MCF 10A (cell line): ENCODE measurements at places on chromosomes 7 and 10.

- peak; percentile 83 for DNase-seq
Observed at GRCh38 chr7:100865938-100866728, 1.1 kb upstream of the TRIP6 start.

DNA sequence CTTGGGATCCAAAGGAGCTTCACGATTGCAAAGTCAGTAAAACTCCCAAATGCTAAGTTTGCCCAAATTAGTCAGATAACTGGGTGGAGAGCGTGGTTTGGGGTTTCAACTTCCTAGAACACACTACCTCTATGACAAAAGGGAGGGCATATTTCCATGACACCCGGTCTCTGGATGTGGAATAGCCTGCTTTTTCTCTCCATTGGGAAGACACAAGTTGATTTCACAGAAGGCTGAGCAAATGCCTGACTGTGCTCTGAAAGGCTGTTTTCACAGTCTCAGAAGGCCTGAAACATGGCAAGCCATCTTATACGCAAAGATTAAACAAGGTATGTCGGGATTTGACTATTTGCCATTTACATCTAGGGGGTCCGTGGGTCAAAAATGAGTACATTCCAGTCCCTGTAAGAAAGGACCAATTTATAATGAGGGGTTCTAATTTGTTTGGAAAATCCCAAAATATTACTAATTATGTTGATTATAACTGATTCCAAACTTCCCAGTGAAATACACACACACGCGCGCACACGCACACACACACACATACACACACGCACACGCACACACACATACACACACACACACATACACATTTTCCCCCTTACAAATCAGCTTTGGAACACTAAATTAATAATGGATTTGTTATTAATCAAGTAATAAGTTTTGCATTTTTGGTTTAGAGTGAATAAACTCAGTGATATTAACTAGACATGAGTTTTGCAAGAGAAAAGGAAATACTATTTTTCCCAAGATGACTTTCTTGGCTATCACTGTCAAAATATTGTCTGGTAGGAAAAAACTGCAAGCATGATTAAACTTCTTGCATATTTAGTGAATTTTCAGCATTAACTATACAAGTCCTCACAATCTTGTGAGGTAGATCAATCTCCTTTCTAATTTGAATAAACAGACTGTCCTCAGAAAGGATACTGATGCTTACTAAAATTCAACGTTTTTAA is 105.0 kb downstream of the PRTFDC1 start:
- DNase-seq = no peak

DNA sequence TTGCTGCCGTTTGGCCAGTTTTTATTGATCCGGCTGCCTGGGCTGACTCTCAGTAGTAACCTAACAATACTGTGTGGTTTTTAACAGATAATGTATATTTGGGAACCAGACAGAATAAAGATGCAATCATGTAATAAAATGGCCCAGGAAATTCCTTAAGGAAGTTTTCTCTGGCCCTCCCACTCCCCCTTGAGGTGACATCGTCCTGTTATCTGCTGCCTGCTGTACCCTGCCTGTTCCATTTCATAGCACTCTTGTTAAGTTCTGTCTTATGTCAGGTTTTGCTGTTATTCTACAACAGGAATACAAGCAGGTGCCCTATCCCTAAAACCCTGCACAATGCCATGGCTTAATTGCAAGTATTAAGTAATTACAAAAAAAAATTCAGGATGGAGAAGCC is 12.5 kb downstream of the ITGB8 start:
- DNase-seq = no peak

DNA sequence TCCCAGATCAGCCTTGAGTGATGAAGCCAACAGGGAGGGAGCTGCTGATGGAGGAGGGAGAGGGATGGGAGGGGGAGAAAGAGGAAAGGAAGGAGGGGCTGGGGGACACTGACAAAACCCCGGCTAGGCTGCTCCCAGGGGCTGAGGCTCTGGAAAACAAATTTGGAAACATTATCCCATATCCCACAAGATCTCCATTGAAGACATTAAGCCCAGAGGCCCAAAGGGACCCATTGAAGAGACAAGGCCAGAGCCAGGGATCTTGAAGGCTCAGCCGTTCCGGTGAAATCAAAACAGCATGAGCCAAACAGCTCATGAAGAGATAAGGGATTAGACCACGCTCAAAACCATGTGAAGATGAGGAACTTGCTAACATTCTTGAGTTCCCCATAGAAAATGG is 184.3 kb upstream of the ITGB1 start:
- DNase-seq = no peak

DNA sequence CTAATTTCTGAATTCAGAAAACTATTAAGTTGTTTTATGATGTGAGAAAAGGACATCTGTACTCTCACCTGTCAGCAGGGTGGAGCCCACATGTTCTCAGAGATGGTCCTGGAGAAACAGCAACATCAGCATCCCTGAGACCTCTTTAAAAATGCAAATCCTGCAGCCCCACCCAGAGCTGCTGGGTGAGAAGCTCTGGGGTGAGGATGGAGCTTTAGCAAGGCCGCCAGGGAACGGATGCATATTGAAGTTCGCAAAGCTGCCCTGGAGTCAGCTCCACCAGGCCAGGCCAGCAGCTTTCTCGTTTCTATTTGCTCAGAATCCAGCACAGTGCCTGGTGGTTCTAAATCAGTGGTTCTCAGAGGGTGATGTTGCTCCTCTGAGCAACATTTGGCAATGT is 49.1 kb downstream of the PRKCQ start:
- no peak for DNase-seq

GRCh38 chr7:4800926-4801838 is 25.8 kb downstream of the AP5Z1 start:
- DNase-seq = no peak

DNA sequence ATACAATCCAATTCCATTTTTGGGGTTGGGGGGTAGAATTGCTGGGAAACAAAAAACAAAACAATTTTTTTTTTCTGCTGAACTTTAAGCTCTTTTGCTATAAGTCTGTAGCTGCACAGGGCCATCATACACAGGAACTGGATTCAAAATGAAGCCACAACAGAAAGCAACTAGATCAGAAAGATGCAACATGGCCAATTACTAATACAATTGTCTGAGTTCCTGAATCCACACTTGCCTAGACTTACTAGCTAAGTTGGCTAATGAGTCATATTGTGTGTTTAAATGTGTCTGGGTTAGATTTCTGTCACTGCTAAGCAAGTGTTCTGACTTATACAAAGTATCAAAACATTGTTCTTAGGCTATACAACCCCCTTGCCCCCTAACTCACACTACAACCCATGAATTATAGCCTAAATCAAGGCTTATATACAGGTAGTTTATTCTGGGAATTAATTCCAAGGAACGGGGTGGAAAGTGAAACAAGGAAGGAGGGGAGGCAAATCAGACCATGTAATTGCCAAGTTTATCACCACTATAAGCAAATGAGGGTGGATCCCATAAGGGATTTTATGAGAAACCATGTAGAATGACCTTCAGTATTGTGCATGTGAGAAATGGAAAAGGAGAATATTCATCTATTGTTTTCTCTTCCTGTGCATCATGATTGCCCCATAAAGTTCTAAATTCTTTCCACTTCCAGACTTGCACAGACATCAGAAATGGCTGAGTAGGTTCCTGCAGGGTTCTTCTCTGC is 337.9 kb upstream of the SORCS1 start:
- no peak for DNase-seq

- no peak for DNase-seq
Observed at GRCh38 chr7:81002421-81002820, 83.6 kb upstream of the SEMA3C start.

- DNase-seq = no peak
Observed at GRCh38 chr10:121831777-121832176, 96.1 kb downstream of the ATE1 start.

- DNase-seq = peak; percentile 98
Observed at GRCh38 chr7:158432369-158433341, 155.0 kb downstream of the PTPRN2 start.

DNA sequence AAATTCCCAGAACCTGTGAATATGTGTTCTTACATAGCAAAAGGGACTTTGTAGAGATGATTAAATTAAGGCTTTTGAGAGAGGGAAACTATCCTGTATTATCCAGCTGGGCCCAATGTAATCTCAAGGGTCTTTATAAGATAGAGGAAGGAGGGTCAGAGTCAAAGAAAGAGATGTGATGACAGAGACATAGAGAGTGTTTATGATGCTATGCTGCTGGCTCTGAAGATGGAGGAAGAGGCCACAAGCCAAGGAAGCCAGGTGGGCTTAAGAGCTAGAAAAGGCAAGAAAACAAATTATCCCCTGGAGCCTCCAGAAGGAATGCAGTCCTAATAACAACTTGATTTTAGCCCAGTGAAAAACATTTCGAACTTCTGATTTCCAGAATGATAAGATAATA is 15.3 kb upstream of the SKAP2 start:
- DNase-seq = no peak

DNA sequence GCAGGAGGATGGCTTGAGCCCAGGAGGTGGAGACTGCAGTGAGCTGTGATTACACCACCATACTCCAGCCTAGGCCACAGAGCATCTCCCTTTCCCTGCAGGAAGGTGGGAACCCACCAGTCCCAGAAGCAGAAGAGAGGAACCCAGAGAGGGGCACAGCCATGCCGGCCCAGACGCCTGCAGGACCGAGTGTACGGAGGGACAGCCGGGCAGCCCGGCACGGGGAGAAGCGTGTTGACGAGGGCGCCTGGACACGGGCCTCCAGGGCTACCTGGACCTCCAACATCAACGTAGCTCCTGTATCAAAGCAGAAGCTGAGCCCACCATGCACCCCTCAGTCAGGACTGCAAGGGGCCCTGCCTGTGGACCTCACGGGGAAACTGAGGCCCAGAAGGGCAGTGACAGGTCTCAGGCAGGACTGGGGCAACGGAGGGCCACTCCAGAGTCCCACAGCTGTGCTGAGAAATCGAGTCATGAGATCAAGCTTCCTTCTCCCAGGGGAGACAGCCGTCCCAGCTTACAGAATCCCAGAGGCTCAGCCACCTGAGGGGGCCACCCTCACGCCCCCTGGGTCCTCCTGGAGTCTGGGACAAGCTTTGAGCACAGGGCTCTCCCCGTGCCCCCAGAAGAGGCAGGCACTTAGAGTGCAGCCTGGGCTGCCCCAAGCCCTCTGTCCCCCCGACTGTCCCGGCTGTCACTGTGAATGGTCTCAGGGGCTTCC is 43.1 kb downstream of the TNRC18 start:
- DNase-seq = no peak

GRCh38 chr7:138919216-138919615 is 62.0 kb downstream of the KIAA1549 start:
- DNase-seq = no peak

DNA sequence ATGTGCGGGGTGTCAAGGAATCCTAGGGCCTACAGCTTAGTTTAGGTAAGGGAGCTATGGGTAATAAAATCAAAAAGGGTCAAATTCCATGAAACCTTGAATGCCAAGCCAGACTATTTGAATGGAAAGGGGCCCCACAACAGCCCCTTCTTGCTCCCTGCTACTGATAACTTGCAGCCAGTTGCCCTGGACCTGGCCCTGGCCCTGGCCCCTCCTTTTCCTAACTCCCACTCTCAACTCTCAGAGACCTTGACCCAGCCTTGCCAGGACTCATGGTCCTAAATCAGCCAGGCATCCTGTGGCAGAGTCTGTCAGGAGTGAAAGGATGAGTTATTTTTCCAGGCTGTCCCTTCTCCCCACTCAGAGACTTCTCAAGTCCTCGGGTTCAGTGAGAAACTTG is 5.9 kb downstream of the KCNIP2 start:
- DNase-seq = no peak

GRCh38 chr10:59852670-59853069 is 53.7 kb downstream of the CCDC6 start:
- DNase-seq = no peak

GRCh38 chr10:62917475-62918238 is 101.5 kb upstream of the EGR2 start:
- peak; percentile 21 for DNase-seq

- peak; percentile 21 for DNase-seq
Observed at GRCh38 chr10:58412502-58412961, 27.3 kb downstream of the TFAM start.
